Pulmonary artery endothelial cell (primary cell): ENCODE measurements at places on chromosomes 7 and 10. TPM values are rescaled to one million over a fixed set of nuclear protein-coding genes. Genes with fewer than 3 reads are reported as not detected.

The ZNF853 gene
- total RNA-seq = 0.39 and 0.79 TPM in 2 replicates

- no peak for DNase-seq
These were observed 23.5 kb downstream of the HTR7 start for GRCh38 chr10:90834326-90834725.

- DNase-seq = no peak
These were observed 33.8 kb downstream of the SLC16A9 start for GRCh38 chr10:59675812-59676211.

The ZNF727 gene
- not detected in 2 replicates for total RNA-seq

- no peak for DNase-seq
These were observed 4.0 kb upstream of the GIMAP8 start for GRCh38 chr7:150446288-150446938.

- DNase-seq = no peak
These were observed 4.1 kb upstream of the CALML5 start for GRCh38 chr10:5503477-5503835.

The AOC1 gene
- total RNA-seq = not detected in 2 replicates

GRCh38 chr10:103649654-103650423 lies 156.3 kb downstream of the NEURL1 start:
- DNase-seq = no peak

DNA sequence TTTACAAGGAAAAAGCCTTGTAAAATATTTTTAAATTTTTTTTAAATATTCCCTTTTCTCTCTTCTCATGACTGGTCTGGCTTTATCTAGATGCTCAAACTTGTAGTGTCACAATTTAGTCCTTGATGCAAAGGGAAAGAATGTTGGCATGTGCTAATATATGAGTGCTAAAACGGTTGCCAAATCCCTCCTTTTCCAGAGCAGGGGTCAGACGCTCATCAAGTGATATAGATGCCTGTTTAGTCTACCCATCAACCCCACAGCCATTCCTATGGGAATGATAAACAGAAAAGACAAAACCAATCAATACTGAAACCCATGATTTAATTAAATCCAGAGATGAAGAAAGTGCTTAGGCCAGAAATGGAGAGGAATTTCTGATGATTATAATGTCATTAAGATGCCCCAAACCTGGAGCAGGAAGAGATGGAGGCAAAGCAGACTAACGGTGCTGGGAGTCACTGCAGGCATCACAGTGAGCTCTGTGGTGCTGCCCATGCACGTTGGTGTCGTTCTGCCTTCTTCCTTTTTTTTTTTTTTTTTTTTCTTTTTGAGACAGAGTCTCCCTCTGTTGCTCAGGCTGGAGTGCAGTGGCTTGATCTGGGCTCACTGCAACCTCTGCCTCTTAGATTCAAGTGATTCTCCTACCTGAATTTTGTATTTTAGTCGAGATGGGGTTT lies 210.1 kb upstream of the STK17A start:
- DNase-seq = no peak

The PRLHR gene
- not detected in 2 replicates for total RNA-seq

The CUX1 gene
- 20.4 and 20.8 TPM in 2 replicates for total RNA-seq

The OPN4 gene
- total RNA-seq = not detected in 2 replicates

DNA sequence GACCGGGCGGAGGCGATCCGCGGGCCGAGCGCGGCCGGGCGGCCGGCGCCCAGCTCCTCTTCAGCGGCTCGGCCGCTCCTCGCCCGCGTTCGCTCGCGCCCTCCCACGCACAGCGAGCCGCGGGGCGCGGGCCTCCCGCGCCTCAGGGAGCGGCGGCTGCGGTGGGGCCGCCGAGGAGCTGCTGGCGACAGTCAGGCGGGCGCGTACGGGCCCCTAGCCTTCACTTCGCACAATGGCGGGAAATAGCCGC lies at the start of gene MCMBP:
TSS of gene MCMBP (minus strand) at position 234 of the 250 bp plus-strand sequence. CDS start 259 bp downstream, outside the sequence.
- DNase-seq = no peak

- no peak for DNase-seq
These were observed 461.5 kb upstream of the MKI67 start for GRCh38 chr10:128587689-128588088.

DNA sequence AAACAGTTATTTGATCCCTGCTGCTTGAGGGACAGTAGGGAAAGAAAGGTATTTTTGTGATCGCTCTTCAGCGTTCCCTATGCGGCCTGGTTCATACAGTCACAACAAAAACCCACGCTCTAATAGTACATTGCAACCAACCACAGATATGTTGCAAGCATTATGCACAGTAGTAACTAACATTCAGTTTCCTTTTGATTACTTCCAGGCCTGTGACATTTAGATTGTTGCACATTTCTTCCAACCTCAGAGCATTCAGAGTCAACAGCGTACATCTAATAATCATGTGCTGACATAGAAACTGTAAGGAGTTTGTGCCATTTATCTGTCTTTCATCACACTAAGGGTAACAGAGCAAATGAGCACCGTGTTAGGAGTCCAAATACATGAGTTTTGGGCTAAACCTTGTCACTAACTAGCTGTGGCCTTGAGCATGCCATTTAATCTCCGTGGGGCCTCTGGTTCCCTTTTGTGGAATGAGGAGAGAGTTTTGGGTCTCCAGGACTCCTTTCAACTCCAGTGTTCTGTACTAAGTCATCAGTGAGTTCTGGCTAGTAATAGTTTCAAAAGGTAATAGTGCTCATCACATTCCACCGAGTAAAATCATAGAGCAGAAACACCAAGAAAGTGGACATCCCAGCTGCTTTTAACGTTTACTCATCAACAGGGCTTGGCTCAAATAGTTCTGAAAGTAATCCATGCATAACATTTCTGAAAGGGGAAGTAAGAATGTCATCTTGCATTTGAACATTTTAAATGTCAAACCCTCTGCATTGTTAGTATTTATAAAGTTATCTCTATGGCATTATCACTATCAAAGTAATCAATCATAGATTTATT lies 99.0 kb upstream of the FZD1 start:
- DNase-seq = no peak

The RAB19 gene
- total RNA-seq = 0.33 TPM in 1 of 2 replicates, not detected in the other

DNA sequence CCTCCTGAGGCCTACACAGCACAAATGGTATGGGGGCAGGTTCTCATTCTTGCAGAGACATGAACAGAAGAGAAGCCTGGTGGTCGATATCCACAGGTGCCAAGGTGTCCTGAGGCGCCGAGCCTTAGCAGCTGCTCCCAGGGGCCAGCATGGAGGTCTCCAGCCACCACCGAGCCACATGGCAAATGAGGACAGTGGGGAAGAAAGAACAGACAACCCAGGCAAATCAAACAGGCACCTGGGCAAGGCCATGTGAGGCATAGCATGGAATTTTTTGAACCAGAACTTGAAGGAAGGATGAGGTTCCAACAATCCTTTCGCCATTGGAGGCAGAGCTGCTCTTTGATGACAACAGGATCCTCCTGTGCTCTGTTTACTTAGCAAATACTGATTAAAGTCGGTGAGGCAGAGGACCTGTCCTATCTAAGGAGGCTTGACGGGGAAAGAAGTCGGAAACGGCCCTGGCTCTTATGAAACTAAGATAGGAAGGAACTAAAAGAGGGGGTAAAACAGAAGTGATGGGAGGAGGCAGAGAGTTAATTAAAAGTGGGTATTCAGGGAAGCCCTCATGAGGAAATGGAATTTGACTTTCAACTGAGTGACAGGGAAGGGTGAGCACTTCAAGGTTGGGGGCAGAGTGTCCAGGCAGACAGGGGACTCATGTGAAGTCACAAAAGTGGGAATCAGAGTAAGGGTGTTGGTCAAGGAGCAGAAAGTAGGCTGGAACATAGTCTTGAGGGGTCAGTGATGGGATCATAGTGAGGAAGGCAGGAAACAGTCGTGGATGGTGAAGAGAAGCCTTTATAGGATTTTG lies 8.6 kb upstream of the CALML3 start:
- DNase-seq = no peak

The H2BK1 gene
- total RNA-seq = not detected in 2 replicates

DNA sequence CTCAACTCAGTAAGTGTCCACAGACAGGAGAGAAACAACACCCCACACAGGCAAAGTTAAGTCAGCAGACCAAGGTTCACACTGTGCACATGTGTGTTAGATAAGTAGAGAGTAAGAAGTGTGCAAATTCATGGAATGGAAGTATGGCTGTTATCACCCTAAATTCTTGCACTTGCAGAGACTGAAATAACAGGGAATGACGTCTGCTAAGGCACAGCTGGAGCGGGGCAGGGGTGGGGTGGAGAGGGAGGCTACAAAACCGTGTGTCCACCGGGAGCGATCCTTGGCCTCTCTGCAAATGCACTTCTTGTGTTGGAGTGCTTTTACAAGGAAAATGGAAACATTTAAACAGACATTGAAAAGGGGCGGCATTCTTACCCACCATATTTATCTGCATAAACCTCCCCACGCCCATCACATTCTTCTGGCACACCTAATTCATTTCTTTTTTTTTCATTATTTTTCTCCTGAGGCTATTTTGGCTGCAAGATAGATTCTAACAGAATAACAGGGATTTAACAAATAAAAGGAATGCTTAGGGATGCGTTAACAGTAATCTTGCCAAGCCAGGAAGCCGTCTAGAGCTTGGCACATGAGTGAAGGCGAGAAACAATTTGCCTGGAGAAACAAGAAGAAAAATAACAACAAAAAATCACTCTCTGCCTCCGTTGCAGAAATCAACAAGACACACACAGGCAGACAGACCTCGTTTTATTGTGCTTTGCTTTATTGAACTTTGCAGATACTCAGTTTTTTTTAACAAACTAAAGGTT lies 30.1 kb downstream of the TNS3 start:
- no peak for DNase-seq

The MRC1 gene
- total RNA-seq = 2.4 and 3.2 TPM in 2 replicates

DNA sequence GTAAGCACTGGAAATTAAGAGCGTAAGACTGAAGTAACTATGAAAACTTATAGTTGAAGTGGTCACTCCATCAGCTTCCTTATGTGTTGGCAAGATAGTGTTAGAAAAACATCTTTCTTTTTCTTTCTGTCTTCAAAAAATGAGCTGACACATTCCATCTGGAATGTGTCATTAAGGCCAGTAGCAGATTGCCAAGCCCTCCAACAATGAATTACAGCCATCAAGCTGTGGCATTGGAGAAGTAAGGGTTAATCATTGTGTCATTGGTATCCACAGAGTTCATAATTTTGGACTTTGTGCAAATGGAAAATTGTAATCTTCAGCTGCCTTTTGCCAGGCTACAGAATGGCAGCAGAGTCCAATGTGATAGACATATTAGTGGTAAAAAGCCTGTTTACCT lies 926.3 kb downstream of the NRG3 start:
- DNase-seq = no peak
